ENCODE measurements at places on chromosomes 2 and 18. TPM values are rescaled to one million over a fixed set of nuclear protein-coding genes. Genes with fewer than 3 reads are reported as not detected.
A peak's percentile ranks its signal among the peaks of the same experiment; 100 is the strongest.

- no peaks in the 10 kb centered on the region for H3K4me1 ChIP-seq
- no peak overlapping the region for H3K4me3 ChIP-seq
- DNase-seq, result no peak
- peak overlapping the region; percentile 6 for H3K27ac ChIP-seq
- H3K36me3 ChIP-seq, result no peaks in the 10 kb centered on the region
- H3K27me3 ChIP-seq, result no peaks in the 10 kb centered on the region
Observed at GRCh38 chr2:127733816-127734537, 32.7 kb downstream of the SFT2D3 start.

DNA sequence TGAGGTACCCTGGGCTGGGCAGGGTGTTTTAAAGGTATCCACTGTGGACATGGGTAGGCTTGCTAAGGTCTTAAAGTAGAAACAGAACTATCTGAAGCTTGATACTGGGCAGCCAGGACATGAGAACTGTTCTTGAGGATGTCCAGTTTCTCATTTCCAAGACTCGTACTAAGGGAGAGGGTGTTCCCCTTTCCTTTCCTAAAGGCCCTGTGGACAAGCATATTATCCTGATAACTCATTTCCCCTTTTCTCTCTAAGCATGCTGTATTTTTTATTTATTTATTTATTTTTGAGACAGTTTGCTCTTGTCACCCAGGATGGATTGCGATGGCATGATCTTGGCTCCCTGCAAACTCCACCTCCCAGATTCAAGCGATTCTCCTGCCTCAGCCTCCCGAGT, 273.6 kb downstream of the PRKCE start:
- no peak overlapping the region for H3K4me3 ChIP-seq
- peak overlapping the region; percentile 42 for H3K27ac ChIP-seq
- no peaks in the 10 kb centered on the region for H3K27me3 ChIP-seq
- H3K4me1 ChIP-seq, result no peaks in the 10 kb centered on the region
- H3K36me3 ChIP-seq, result no peaks in the 10 kb centered on the region

DNA sequence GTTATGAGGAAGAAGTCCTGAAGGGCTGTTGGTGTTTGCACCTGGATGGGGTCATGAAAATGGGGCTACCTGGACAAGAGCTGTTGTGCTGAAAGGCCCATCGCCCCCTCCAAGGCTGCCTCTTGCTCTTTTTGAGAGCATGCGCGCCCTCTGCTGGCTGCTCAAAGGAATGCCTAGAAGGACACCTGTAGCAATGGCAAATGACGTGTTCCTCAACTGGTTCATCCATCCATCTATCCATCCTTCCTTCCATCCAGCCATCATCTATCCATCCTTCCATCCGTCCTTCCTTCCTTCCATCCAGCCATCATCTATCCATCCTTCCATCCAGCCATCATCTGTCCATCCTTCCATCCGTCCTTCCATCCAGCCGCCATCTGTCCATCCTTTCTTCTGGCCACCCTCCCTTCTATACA, 17.2 kb upstream of the RPL31 start:
- no peaks in the 10 kb centered on the region for H3K36me3 ChIP-seq
- no peaks in the 10 kb centered on the region for H3K27me3 ChIP-seq
- H3K27ac ChIP-seq, result no peak overlapping the region
- H3K4me3 ChIP-seq, result no peak overlapping the region
- peak; percentile 56 for DNase-seq
- H3K4me1 ChIP-seq, result no peaks in the 10 kb centered on the region

Gene QPCT
- 16.6 TPM for total RNA-seq

- no peak overlapping the region for H3K27ac ChIP-seq
- no peaks in the 10 kb centered on the region for H3K36me3 ChIP-seq
- no peak for DNase-seq
- H3K4me3 ChIP-seq, result no peak overlapping the region
- H3K27me3 ChIP-seq, result no peaks in the 10 kb centered on the region
- no peaks in the 10 kb centered on the region for H3K4me1 ChIP-seq
Observed at GRCh38 chr18:61398961-61399705, 65.9 kb downstream of the CDH20 start.

Gene TYMS
- 25.9 TPM for total RNA-seq

- H3K4me1 ChIP-seq, result no peaks in the 10 kb centered on the region
- H3K27me3 ChIP-seq, result no peaks in the 10 kb centered on the region
- DNase-seq, result no peak
Observed at GRCh38 chr2:128665113-128665512, 346.4 kb upstream of the HS6ST1 start.

DNA sequence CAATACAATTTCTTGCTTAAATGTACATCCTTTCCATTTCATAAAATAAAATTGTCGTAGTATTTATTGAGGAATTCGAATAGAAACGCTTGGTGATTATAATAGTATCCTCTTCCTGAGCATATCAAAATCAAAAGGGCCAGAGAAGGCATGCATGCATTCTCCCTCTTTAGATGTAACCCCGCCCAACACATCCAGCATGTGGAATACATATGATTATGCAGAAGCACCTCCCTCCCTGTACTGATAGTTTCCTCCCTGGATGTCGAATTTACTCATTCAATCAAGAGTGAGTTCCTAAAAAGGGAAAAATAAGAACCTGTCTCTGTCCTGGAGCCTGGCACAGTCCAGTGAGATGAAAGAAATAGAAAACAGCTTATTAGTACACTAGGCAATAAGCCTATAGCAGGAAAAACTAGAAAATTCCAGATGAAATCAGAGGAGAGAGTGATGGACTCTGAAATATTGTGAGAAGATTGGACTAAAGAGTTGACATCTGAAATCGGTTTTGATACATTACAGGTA, 262.9 kb downstream of the RDH14 start:
- H3K4me3 ChIP-seq, result no peak overlapping the region
- DNase-seq, result no peak
- H3K36me3 ChIP-seq, result no peaks in the 10 kb centered on the region

GRCh38 chr2:569681-570080, 107.5 kb downstream of the TMEM18 start:
- H3K36me3 ChIP-seq, result no peaks in the 10 kb centered on the region
- no peaks in the 10 kb centered on the region for H3K27me3 ChIP-seq
- no peak for DNase-seq
- no peak overlapping the region for H3K4me3 ChIP-seq

Gene GPR75
- total RNA-seq, result 1.3 TPM
